Stimulated activated CD8-positive, alpha-beta memory T cell treated with anti-CD3 and anti-CD28 coated beads, Interleukin-7, amount 100 ng/mL, for 1 hour (primary cell): ENCODE measurements at places on chromosomes 4 and X.

DNA sequence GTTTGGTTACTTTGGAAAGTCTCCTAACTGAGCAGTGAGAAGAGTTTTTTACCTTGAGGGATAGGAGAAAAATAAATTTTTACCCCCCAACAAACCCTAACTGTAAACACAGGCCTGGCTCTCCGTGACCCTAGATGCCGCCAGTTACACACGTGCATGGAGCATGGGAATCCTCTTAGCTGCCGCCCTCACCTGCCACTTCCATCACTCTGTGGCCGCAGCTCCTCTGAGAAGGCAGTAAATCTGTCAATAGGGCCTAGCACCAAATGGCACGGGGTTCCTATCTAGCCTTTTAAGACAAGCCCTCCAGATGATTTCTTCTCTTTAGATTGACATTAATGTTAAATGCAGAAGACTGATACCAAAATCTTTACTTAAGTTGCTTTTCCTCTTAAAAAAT lies 330.3 kb upstream of the FAM241A start:
- no peak for DNase-seq

GRCh38 chr4:69120870-69121269 lies 24.6 kb downstream of the UGT2B7 start:
- DNase-seq = no peak

DNA sequence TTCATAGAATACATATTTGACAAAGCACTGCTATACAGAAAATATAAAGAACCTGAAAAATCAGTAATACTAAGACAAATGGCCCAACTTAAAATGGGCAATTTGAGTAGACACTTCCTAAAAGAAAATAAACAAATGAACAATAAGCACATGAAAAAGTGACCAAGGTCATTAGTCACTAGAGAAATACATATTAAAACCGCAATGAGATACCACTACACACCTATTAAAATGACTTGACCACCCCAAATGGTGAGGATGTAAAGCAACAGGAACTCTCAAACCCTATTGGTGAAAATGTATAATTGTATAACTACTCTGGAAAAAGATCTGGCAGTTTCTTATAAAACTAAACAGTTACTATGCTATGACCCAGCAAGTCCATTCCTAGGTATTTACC lies 34.0 kb upstream of the USP9X start:
- DNase-seq = no peak

DNA sequence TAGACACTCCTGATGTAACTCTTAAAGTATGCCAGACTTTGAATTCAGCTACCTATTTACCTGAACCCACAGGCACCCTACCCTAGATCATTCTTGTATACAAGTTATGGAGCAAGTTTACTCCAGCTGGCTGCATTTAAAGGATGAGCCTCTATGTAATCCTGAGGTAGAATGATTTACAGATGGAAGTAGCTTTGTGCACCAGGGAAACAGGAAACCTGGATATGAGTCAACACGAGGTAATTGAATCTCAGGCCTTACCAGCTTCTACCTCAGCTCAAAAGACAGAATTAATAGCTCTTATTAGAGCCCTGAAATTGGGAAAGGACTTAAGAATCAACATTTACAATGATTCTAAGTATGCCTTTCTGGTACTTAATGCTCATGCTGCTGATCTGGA lies 119.8 kb downstream of the AGTR2 start:
- no peak for DNase-seq

- no peak for DNase-seq
Observed at GRCh38 chrX:10415306-10416001, 204.9 kb downstream of the MID1 start.

- DNase-seq = no peak
Observed at GRCh38 chrX:22533898-22534297, 261.2 kb downstream of the CBLL2 start.

DNA sequence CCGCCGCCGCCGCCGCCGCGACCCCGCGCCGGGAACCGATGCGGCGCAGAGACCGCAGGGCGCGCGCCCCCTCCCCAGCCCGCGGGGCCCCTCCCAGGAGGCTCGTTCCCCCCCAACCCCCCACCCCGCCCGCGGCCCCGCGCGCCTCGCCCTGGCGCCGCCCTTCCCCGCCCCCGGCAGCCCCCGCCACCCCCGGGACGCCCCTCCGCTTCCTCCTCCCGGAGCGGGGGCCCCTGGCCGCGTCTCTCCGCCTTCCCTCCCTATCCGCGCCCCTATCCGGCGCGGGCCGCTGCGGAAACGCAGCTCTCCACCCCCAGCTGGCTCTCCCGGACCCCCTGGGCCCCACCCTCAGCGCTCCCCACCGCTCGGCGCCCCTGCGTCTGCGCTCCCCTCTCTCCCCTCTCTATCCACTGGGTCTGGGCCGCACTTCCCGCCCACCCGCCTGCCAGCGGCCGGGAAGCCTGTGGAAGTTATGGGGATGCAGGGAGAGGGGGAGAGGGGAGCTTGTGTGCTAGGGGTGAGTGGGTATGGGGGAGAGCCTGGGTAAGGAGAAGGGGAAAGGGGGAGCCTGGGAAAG lies at the start of gene TMEM271:
TSS of gene TMEM271 (minus strand) at position 51 of the 577 bp plus-strand sequence. CDS start 233 bp downstream, outside the sequence.
- DNase-seq = no peak

DNA sequence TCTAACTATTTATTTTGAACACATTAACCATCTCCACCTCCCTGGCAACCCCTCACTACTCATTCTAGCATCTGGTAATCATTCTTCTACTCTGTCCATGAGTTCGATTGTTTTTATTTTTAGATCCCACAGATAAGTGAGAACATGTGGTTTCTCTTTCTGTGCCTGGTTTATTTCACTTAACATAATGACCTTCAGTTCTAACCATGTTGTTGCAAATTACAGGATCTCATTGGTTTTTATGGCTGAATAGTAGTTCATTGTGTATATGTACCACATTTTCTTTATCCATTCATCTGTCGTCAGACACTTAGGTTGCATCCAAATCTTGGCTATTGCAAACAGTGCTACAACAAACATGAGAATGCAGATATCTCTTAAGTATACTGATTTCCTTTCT lies 33.4 kb upstream of the FAM47B start:
- DNase-seq = no peak

DNA sequence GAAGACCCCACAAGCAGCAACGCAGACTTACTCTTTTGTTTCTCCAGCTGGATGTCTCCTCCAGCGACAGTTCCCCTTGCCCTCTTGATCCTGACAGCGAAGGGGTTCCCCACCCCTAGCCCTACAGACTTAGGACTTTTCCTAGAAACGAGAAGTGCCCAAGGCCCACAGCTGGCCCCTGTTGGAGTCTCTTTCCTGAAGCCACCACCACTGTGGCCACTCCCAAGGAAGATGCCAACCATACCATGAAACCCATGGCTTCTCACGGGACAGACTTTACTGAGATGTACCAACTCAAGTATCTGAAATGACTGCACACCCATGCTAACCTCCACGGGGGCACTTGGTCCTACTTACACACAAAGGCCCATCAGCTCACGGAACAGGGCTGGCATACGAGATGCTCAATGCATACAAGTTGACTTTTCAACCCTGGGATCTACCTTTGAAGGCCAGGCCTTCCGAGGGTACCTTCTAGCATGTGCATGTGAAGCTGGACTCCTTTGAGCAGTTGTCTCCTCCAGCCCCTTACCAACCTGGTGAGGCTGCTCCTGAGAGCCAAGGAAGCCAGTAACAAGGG lies 924 bp upstream of the IRAK1 start:
- DNase-seq = no peak

DNA sequence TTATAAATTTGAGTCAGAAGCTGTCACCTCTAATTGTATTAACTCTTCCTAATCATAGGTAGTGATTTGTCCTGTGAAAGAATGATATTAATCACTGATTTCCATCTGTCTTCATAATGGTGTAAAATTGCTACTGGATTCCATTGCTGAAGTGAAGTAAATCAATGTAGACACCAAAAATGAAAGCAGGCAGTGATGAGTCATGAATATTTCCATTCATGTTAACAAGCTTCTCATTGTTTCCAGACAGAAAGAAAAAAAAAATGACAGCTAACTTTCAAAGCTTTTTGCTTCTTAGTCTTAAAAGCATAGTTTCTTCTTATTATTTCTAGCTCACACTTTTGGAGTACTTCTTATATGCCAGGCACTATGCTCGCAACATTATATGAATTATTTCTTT lies 21.5 kb downstream of the FAM114A1 start:
- DNase-seq = no peak

GRCh38 chrX:139202742-139203420 lies 327.7 kb upstream of the F9 start:
- no peak for DNase-seq
